ENCODE measurements at places on chromosomes 2 and 18.

GRCh38 chr2:181774685-181775084, 94.4 kb upstream of the NEUROD1 start:
- no peak for DNase-seq

DNA sequence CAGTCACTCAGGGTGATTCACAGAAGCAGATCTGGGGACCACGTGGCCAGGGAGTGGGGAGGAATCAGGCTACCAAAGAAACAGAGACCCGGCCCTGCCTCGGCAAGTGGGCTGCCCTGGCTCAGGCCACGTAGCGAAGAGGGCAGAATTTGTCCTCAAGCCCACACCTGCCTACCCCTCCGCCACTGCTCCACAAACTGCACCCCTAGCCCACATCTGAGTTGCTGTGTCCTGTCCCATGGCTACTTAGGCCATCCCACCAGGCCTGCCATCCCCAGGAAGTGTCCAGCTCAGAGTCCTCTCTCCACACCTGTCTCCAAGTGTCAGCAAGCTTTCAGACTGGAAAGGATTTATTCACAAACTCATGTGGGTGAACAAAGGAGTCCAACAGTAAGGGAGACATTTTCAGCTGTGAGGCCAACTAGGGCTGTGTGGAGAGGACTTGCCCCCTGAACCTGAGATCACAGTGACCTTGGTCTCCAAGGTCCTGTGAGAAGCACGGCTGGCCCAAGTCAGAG, 31.7 kb upstream of the ASPRV1 start:
- no peak for DNase-seq

- no peak for DNase-seq
Measured at GRCh38 chr2:71860381-71860926, 287.2 kb downstream of the CYP26B1 start.

GRCh38 chr2:216546241-216546640, 47.6 kb downstream of the RPL37A start:
- DNase-seq, result no peak

DNA sequence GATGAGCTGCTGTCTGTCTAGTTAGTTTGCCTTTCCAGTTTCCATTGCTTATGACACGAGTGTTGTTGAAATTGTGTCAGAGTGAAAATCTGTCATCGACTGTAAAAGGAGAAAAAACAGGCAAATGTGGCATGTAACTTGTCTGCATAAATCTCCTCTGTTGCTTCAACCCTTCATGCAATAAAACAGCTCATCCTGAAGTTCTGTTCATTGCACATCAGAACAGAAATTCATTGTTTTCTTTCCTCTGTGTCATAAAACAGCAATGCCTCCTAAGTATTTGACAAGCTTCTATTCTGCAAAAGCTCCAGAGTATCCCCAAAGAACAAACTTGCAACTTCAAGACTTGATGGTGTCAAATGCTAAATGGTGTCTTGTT, 432.1 kb downstream of the MEIS1 start:
- no peak for DNase-seq

GRCh38 chr2:102770506-102770905, 8.7 kb downstream of the TMEM182 start:
- no peak for DNase-seq

- no peak for DNase-seq
Measured at GRCh38 chr2:56192664-56193305, 9.0 kb downstream of the CCDC85A start.

GRCh38 chr2:191539068-191539467, 138.9 kb upstream of the NABP1 start:
- no peak for DNase-seq

DNA sequence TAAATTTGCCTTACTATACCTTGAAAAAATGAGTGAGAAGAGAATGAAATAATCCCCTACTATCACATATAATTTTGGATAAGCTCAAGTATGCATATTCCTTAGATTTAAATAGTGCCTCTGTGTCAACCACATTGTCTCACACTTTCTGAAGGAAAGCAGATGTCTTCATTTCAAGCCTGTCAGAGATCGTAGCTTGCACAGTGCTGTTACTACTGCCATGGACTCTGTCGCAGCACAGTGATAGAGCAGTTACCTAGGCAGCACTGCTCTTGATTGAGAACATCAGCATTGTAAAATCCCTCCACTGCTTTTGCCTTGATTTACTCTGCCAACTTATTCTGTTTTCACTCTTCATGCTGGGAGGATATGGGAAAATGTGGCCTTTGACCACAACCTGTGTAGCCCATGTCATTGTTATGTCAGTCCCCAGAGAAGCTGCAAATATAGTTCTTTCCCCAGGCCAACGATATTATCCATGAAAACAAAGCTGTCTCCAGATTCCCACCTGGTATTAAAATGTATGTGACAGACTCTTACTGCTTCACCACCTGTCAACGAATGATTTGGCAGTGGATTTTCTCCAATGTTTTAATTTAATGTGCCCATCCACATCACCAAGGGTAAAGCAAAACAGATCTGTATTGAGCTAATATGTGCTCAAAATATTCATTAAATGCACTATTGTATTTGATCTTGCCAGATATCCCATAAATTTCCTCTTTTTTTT, 675.7 kb downstream of the METTL4 start:
- no peak for DNase-seq

GRCh38 chr2:30139131-30139870, 7.5 kb upstream of the YPEL5 start:
- peak; percentile 5 for DNase-seq

- no peak for DNase-seq
Measured at GRCh38 chr2:54000524-54000923, 29.7 kb upstream of the PSME4 start.

GRCh38 chr18:3347286-3347803, 85.4 kb downstream of the MYL12B start:
- no peak for DNase-seq

All from stimulated activated naive CD4-positive, alpha-beta T cell treated with Interleukin-2 at 50 U/mL for 16 hours (primary cell).